ENCODE measurements at places on chromosomes 11 and 22.

DNA sequence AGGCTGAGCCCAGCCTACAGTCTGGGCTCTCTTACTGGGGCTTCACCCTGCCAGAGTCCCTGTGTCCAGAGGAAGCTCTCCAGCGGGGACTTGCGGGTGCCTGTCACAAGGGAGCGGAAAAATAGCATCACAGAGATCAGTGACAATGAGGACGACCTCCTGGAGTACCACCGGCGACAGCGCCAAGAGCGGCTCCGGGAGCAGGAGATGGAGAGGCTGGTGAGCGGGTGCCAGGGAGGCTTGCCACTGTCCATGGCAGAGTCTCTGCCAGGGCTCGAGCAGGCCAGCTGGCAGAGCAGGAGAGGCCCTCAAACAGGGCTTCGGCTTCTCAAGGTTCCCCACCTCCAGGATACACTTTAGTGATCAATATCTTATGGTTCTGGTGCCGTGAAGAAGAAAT lies 21.0 kb downstream of the PHLDB1 start:
- no peaks in the 10 kb centered on the region for H3K36me3 ChIP-seq
- H3K27ac ChIP-seq = no peak overlapping the region
- H3K4me1 ChIP-seq = no peaks in the 10 kb centered on the region
- H3K27me3 ChIP-seq = peaks cover 3% of the 10 kb centered on the region

DNA sequence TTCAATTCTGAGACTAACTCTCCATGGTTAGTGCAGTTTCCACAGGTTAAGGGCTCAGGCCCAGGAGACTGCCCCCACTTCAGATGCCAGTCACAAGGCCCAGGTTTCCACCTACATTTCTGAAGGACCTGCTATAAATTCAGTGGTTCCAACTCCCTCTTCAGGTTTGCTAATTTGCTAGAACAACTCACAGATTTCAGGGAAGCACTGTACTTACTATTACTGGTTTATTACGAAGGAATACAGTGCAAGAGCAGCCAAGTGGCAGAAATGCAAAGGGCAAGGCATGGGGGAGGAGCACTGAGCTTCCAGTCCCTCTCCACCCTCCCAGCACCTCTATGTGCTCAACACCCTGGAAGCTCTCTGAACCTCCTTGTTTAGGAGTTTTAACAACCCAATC lies 39.3 kb upstream of the SPON1 start:
- peaks cover 42% of the 10 kb centered on the region for H3K4me1 ChIP-seq
- no peak for DNase-seq
- H3K27me3 ChIP-seq = peaks cover 20% of the 10 kb centered on the region
- peak overlapping the region; percentile 81 for H3K4me3 ChIP-seq

DNA sequence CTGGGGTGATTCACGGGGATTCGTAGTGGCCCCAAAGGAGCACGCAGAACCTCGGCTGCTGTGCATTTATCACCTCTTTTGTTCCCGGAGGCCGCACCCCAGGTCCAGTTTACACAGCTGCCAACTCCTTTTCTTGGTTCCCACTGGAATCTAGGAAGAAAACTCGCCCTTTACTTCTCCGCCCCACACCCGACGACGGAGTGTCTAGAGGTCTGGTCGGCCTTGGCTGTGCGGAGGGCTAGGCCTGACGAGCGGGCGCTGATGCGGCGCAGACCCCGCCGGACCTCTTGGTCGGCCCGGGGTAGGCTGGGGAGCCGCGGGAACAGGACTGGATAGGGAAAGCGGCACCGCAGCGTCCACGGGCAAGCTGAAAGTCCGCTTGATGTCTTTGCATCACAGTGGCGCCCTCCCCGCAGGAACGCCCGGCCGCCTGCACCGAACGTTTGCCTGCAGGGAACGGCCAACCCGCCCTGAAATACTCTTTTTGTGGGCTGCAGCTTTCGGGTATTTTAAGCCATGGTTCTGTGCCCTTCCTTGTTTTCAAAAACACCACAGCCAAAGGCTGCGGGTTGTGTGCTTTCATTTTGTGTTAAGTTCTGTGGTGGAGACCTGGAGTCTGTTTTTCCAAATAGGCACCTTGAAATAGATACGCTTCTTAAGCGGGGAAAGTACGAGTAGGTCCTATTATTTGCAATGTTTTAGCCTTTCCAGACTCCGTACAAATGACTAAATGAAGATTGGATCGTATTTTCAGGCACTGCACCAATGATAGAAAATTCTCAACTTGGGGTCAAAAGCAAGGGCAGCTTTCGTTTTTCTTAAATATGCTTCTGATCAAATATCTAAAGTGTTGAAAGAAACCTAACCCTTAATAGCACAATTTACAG lies 829 bp upstream of the ZBED5 start:
- DNase-seq = peak; percentile 47
- H3K4me1 ChIP-seq = peaks cover 40% of the 10 kb centered on the region

- no peaks in the 10 kb centered on the region for H3K27me3 ChIP-seq
- no peak overlapping the region for H3K27ac ChIP-seq
- no peak for DNase-seq
Measured at GRCh38 chr11:2393111-2393868, 7.3 kb upstream of the TSSC4 start.
